Fibroblast of mammary gland (primary cell): ENCODE measurements at places on chromosomes 6 and 20.

GRCh38 chr6:55528624-55529023, 50.4 kb downstream of the HMGCLL1 start:
- peak; percentile 46 for DNase-seq

GRCh38 chr20:25987073-25987927, 290.6 kb upstream of the ZNF337 start:
- DNase-seq, result peak; percentile 12

- DNase-seq, result no peak
These were observed 36.5 kb downstream of the WDR27 start for GRCh38 chr6:169665289-169665688.

DNA sequence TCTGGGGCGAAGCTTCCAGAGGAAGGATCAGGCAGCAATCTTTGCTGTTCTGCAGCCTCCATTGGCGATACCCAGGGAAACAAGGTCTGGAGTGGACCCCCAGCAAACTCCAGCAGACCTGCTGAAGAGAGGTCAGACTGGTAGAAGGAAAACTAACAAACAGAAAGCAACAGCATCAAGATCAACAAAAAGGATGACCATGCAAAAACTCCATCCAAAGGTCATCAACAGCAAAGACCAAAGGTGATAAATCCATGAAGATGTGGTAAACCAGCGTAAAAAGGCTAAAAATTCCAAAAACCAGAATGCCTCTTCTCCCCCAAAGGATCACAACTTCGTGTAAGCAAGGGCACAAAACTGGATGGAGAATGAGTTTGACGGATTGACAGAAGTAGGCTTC, 252.8 kb downstream of the PHF3 start:
- no peak for DNase-seq

GRCh38 chr6:1130709-1131108, 181.2 kb upstream of the FOXQ1 start:
- no peak for DNase-seq

GRCh38 chr6:156780102-156780641, 3.0 kb downstream of the ARID1B start:
- DNase-seq, result peak; percentile 94

DNA sequence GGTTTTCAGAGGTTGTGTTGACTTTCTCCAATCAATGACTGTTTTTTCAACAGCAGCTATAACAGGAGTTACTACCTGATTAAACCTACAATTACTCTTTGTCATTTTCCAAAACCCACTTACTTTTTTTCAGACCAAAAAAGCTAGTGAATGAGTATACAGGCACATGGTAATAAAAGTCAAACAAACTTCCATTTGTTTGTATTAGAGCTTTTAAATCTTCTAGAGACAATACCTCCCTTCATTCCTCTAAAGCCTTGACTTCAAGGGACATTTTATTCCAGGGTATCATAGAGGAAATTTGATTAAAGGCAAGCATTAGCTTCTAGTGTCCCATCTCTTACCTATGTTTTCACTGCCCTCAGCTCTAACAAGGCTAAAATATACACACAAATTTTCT, 52.7 kb downstream of the IL22RA2 start:
- no peak for DNase-seq

DNA sequence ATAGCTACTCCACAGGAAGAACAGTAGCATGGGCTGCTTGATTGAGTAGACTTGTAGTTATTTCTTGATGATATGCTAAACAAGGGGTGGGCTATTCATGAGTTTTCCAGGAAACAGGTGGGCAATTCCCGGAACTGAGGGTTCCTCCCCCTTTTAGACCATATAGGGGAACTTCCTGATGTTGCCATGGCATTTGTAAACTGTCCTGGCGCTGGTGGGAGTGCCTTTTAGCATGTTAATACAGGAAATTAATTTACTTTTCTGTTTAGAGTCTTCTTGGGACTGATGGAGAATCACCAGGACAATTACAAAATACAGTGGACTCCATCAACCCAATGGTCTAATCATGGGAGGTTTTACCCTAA, 22.7 kb downstream of the CYP24A1 start:
- DNase-seq, result no peak

GRCh38 chr20:44011251-44011940, 96.7 kb downstream of the TOX2 start:
- no peak for DNase-seq

- no peak for DNase-seq
These were observed 123.9 kb upstream of the PHACTR1 start for GRCh38 chr6:12592634-12593033.

- DNase-seq, result peak; percentile 84
These were observed 202.4 kb downstream of the MOXD1 start for GRCh38 chr6:132198896-132199295.

GRCh38 chr6:14442242-14442641, 324.7 kb downstream of the CD83 start:
- no peak for DNase-seq

- DNase-seq, result no peak
These were observed 117.9 kb downstream of the AHI1 start for GRCh38 chr6:135379647-135380046.

DNA sequence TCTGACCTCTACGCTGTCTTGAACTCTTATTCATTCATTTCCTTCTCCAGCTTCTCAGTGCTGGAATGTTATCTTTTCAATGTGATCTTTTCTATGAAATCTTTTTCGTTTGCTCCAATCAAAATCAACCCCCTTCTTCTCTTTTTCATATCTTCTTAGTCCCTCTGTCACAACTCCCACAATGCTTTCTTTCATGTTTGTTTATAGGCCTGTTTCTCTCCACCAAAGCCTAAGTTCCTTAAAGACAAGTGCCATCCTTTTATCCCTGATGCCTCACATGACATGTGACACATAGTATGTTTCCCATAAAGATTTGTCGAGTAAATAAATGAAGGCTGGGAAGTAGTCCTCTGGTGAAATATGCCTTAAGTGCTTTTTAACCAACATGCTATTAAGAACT, 38.1 kb downstream of the CRYBG1 start:
- no peak for DNase-seq

GRCh38 chr20:53138454-53139262, 166.5 kb downstream of the TSHZ2 start:
- no peak for DNase-seq

DNA sequence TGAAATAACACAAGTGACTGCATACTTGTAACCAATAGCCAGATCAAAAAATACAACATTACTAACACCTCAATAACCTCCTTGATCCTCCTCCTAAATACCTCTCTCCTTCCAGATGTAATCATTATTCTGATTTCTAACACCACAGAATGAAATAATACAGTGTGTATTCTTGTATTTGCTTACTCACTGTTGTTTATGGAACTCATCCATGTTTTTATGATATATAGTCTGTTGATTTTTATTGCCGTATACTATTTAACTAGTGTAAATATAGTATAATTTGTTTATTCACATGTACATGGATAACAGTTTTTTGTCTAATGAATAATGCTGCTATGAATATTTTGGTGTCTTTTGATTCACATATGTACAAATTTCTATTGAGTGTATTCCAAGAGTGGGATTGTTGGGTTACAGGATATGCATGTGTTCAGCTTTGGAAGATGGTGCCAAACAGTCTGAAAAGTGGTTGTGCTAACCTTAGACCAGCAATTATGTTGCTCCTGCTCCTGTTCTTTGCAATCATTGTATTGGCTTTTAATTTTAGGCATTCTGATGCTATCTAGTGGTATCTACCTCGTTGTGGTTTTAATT, 11.5 kb downstream of the TTK start:
- no peak for DNase-seq

GRCh38 chr6:9784786-9785185, 630.1 kb downstream of the TFAP2A start:
- no peak for DNase-seq

DNA sequence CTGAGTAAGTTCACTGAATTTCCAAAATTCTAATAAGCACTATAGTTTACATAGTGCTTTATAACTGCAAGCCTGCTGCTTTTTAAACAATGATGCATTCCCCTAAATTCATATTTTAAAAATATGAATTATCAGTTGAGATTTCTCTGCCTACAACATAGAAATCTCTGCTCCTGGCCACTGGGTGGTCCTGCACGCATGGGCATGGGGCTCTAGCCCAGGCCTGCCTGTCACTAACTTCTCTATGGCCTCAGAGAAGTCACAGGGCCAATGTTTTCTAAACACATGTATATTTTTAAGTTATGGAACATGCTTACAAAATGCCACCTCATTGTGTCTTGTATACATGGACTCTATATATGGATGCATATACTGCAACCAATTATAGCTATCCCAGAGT, 211.0 kb downstream of the FOXC1 start:
- DNase-seq, result no peak

GRCh38 chr6:158595223-158595622, 35.3 kb downstream of the TMEM181 start:
- DNase-seq, result peak; percentile 9

DNA sequence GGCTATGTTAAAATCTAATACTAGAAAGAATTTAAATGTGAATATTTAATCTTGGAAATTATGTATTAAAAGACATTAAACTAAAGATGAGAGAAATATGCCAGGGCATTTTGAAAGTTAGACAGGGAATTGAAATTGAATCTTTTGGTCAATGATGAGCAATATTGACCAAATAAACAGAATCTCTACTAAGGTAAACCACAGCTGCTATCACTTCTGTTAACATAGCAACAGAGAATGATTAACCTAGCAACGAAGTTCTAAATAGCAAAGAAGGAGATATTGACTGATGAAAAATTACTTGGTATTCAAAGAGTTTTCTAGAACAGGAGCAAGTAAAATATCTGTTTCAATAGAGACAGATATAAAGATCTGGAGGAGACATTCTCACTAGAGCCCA, 45.2 kb upstream of the RSPO3 start:
- DNase-seq, result no peak

GRCh38 chr6:111916747-111917146, 43.5 kb upstream of the FYN start:
- DNase-seq, result no peak

- DNase-seq, result peak; percentile 5
These were observed 68.2 kb downstream of the FAM120B start for GRCh38 chr6:170374571-170375444.

DNA sequence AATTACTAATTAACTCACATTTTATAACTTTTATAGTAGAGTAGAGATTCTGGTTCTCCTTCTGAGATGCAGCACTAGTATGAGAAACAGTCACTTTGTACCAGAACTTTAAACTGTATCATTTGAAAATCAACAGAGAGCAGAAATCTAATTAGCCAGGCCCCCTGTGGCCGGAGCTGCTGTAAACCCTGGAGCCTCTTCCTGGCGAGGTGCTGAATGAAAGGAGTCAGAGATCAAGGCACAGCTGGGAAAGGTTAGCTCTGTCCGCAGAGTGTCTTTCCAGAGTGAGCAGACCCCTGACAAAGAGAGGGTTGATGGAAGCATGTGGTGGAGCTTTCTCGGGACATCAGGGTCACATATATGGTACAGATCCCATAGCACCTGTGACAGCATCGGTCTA, 703.8 kb downstream of the RFPL4B start:
- no peak for DNase-seq

GRCh38 chr6:111848262-111848812, 24.9 kb downstream of the FYN start:
- DNase-seq, result no peak

GRCh38 chr20:57214427-57214826, 52.0 kb downstream of the BMP7 start:
- DNase-seq, result no peak

GRCh38 chr6:152034631-152035030, 227.1 kb downstream of the ESR1 start:
- DNase-seq, result no peak

- no peak for DNase-seq
These were observed 358.2 kb downstream of the ARHGAP18 start for GRCh38 chr6:129351807-129352206.

- no peak for DNase-seq
These were observed 47.0 kb downstream of the HEBP2 start for GRCh38 chr6:138451043-138451442.

DNA sequence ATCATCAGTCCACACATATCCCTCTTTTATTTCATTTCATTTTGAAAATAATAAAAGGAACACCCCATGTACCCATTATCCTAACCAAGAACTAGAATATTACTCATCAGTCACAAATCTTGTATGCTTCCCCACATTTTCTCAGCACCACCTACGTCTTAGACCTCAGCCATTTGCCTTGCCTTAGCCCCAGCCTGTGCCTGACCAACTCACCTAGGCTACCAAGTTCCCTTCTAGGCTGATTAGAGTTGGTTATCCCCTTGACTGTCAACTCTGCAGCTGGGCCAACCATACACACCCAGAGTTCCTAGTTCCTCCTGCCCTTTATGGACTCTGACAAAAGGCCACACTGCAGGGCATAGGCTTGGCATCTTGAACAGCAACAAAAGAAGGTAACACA, 33.4 kb upstream of the IPCEF1 start:
- no peak for DNase-seq

- DNase-seq, result peak; percentile 48
These were observed 84.1 kb upstream of the SIRPA start for GRCh38 chr20:1810926-1811620.

DNA sequence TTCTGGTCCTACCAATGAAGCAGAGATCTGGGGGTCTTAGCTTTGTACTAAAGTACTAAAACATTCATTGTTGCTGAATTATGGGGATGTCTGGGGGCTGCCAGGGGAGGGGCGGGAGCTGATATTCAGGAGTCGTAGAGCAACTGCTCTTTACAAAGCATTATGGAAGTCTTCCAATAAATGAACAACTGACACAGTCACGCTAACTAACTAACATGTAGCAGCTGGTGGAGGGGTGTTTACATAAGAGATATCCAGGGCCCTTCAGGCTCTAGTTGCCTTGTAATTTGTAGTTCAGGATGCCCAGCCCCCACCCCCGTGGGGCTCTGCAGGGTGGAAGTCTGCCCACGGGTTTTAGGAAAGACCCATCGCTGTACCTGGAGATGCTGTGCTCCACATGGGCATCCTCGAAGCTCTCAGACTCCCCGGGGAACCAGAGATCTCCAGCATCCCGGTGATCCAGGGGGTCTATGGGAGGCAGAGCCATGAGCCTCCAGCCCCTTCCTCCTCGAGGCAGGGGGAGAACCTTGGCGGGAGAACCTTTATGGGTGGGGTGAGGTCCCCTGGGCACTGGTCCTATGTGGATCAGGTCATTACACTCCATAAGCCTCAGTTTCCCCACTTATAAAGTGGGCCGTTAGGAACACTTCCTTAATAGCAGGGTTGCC, 3.4 kb downstream of the TREM2 start:
- DNase-seq, result no peak

- DNase-seq, result peak; percentile 47
These were observed 9.8 kb upstream of the PNISR start for GRCh38 chr6:99434702-99435530.

DNA sequence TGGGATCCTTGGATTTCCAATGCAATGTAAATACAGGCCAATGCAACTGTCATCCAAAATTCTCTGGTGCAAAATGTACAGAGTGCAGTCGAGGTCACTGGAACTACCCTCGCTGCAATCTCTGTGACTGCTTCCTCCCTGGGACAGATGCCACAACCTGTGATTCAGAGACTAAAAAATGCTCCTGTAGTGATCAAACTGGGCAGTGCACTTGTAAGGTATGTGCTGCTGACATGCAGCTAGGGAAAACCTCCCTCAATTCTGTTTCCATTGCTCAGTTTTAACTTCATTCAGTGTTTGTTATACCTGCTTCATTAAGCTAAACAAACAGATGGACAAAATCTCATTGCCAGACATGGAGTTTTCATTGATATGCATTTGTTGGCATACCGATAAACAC, 397.1 kb downstream of the ARHGAP18 start:
- DNase-seq, result peak; percentile 65

GRCh38 chr6:75025371-75025770, 180.5 kb downstream of the COL12A1 start:
- DNase-seq, result no peak
